Stimulated activated CD8-positive, alpha-beta memory T cell treated with anti-CD3 and anti-CD28 coated beads, Interleukin-15, amount 100 ng/mL, for 1 hour (primary cell): ENCODE measurements at places on chromosomes 2 and 18.

DNA sequence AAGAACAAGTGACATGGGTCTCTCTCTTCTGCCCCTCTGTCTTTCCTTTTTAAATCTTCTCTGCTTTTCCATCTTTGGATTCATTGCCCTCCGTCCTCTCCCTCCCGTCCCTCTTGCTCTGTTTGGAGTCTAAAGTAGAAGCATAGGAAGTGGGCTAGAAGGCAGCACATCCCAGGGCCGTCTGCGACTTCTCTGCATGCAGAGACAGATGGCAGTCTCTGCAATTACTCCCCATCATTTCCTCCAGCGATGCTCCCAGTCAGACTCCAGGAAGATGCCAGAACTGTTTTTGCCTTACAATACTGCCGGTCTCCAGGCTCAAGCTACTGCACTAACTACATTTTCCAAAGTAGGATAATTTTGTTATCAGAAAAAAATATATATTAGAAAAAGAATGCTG is 35.2 kb upstream of the LPIN2 start:
- DNase-seq = no peak

- DNase-seq = no peak
Observed at GRCh38 chr18:56945171-56946083, 201.5 kb upstream of the BOD1L2 start.

DNA sequence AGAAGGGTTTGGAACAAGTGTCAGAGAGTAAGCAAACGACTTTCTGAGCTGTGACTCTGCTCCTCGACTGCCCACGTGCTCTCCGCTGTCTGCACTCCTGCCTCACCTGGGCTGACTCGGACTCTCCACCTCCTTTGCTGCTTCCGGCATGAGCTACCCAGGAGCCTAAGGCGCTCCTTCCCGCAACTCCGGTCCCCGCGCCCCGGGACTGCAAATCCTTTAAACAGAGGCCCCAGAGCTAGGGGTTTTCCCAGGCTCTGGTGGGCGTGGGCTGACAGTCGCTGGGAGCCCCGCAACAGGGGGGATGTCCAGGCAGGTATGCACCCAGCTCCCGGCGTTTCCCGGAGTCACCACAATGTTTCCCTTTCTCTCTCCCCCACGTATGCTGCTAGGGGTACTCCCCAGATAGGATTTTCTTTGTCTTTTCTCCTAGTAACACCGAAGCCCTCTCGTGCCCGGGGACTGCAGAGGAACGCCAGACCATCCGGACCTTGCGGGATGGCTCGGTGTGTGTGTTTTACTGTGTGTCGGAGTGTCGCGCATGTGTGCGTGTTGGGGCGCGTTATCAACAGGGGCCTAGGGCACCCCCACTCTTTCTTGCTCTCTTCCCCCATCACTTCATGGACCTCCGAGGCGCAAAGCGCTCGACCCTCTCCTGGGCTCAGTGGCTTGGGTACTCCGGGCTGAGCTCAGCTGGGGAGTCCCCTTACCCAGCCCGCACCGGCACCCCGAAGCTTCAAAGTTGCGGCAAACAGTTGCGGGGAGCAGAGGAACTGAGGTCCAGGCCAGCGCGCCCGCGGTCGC is 691 bp upstream of the THSD7B start:
- DNase-seq = no peak

DNA sequence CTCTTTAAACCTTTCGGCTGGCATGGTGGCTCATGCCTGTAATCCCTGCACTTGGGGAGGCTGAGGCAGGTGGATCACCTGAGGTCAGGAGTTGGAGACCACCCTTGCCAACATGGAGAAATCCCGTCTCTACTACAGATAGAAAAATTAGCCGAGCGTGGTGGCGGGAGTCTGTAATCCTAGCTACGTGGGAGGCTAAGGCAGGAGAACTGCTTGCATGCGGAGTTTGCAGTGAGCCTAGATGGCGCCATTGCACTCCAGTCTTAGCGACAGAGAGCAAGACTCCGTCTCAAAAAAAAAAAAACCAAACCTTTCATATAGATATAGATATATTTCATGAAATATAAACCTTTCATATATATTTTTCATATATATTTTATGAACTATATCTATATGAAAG is 864.7 kb downstream of the TRIB2 start:
- no peak for DNase-seq

DNA sequence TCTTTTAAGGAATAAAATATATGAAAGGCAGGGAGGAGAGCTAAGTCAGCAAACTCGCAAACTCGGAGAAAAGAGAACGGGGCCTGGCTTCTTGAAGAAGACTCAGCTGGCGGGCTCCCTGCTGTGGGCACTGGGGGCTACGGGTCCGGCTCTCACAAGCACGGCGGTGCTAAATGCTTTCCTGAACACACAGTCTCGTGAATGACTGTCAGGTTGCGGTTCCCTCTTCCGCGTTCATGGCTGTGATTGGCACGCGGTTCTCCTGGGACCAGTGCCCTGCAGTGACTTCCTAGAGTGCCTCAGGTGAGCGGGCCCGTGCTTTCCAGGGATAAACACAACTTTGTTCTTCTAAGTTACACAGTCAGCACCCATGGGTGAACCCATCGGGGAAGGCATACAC is 208.4 kb downstream of the HDAC4 start:
- no peak for DNase-seq

- no peak for DNase-seq
Observed at GRCh38 chr2:216082117-216082711, 495 bp downstream of the TMEM169 start.
